ENCODE measurements at places on chromosomes 11 and 22.

DNA sequence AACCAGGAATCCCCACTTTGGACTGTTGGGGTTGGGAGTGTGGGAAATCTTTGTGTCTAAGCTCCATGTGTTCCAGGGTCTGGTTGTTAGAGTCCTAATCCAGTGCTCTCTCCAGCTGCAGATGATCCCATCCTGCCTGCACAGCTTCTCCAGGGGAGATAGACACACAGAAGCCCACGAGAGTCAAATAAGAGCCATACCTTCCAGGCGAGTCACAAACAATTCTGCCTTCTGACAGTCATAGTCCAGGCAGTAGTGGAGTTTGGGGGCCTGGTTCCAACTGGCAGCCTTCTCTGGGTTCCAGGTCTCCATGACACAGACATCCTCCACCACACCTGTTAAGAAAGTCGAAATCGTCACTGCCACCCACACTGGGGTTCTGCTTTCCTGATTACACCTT is 32.1 kb downstream of the SYT13 start:
- DNase-seq, result no peak

GRCh38 chr11:115528225-115528624 is 24.0 kb upstream of the CADM1 start:
- no peak for DNase-seq

DNA sequence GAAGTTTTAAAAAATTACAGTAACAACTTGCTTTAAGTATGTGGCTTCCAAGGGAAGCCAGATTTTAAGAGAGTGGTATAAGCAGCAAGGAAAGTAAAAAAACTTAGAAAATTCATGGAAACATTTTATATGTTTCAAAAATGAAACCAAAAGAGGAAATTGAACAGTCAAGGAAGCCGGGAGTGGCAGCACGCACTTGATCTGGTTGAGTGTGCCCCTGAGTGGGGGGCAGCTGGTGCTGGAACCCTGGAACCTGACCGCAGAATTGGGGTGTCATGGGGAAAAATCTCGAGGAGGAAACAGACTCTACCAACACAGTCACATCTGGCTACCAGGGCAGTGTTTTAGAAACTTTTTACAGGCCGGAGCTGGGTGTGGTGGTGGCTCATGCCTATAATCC is 14.0 kb downstream of the MICALL1 start:
- DNase-seq, result no peak

GRCh38 chr11:19466314-19466713 is 225.6 kb upstream of the E2F8 start:
- no peak for DNase-seq

- no peak for DNase-seq
Observed at GRCh38 chr11:62015615-62016014, 48.2 kb upstream of the FTH1 start.

GRCh38 chr11:23192256-23192655 is 332.0 kb upstream of the CCDC179 start:
- DNase-seq, result no peak

GRCh38 chr11:118277312-118277711 is 13.2 kb upstream of the MPZL2 start:
- no peak for DNase-seq

DNA sequence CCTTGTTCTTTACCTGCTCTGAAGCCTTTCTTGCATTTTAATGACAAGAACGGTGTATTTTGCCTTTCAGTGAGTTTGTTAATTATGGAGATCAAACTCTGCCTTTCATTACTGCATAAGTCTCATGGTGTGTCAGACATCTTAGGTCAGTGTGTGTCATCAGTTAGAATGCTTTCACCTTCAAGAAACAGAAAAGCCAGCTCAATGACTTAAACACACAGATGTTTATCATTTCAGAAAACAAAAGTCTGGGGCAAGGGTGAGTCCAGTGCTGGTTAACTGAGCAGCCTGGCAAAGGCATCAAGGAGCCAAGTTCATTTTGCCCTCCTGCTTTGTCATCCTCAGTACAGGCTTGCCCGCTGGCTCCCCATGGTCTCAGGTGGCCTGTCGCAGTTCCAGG is 54.5 kb downstream of the PACS1 start:
- DNase-seq, result no peak

- DNase-seq, result peak; percentile 42
Observed at GRCh38 chr11:128506999-128507611, 80.3 kb downstream of the ETS1 start.

GRCh38 chr11:113265362-113265761 is 49.0 kb upstream of the TTC12 start:
- no peak for DNase-seq
